ENCODE measurements at places on chromosomes 3 and 15.

GRCh38 chr3:161028555-161029153 is 76.5 kb downstream of the B3GALNT1 start:
- no peak for DNase-seq

GRCh38 chr3:148820361-148821245 is 7.0 kb upstream of the CPB1 start:
- DNase-seq = no peak

DNA sequence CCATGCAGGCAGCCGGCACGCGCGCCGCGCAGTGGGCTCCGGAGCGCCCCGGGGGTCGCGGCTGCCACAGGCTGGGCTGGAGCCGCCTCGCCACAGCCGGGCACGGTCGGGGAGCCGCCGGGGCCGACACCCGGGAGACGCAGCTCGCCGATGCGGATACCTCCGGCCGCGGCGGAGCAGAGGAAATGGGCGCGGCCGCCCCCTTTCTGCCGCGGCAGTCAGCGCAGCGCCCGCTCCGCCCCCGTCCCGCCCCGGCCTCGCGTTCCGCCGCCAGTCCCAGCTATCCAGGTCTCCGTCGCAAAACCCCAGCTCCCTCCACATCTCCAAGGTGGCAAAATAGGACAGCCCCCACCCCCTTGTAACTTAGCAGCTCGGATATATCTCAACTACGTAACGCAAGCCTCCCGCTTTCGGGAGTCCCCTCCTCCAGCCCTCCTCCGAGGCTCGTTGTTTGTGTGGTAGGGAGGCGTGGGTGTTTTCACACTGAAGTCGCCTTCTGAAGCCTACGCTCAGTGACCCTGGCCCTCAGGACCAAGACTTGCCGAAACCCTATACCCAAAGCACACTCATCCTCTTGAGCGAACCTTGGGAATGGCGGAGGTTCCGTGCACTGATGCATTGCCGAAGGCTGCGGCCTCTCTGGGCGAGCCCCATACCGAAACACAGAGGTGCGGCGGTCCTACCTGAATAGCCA is at the start of gene SH3BP5:
TSS of gene SH3BP5 (minus strand) at position 182 of the 694 bp plus-strand sequence. CDS start at position 4, 178 bp downstream.
- DNase-seq = peak; percentile 80

GRCh38 chr3:183160616-183161015 is 1.9 kb downstream of the LAMP3 start:
- DNase-seq = no peak

GRCh38 chr15:78797951-78798350 is 13.3 kb downstream of the ADAMTS7 start:
- no peak for DNase-seq

- no peak for DNase-seq
Measured at GRCh38 chr3:73600293-73600938, 24.3 kb downstream of the PDZRN3 start.

DNA sequence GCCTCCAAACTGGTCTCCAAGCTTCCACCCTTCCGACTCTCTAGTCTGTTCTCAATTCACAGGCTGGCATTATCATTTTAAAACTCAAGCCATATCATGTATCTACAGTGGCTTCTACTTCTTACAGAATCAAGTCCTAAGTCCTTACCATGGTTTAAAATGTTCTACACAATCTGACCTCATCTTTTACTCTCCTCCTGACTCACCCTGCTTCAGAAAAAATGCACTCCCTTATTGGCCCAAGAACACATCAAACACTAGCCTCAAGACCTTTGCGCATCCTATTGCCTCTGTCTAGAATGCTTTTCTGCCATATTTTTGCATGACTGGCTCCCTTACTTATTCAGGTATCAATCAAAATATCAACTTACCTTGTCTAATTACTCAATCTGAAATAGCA is 11.0 kb downstream of the MRPL3 start:
- no peak for DNase-seq

DNA sequence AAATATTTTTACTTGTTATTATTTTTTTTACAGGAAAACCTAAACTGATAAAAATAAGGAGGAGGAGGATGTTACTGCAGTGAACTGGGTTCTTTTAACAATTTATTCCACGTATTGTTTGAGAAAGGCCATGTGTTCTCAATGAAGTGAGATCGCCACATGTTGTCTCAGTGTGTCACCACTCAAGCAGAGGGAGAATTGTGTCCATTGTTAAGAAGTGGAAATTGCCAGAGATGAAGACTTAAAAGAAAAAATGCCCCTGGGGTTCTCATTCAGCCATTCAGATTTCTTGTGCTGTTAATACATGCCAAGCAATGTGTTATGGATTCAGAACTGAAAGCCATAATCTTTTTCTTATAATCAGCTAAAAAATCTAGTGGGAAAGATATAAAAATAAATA is 297.1 kb downstream of the NSUN3 start:
- DNase-seq = no peak

- no peak for DNase-seq
Measured at GRCh38 chr3:28933337-28933736, 347.5 kb upstream of the RBMS3 start.

DNA sequence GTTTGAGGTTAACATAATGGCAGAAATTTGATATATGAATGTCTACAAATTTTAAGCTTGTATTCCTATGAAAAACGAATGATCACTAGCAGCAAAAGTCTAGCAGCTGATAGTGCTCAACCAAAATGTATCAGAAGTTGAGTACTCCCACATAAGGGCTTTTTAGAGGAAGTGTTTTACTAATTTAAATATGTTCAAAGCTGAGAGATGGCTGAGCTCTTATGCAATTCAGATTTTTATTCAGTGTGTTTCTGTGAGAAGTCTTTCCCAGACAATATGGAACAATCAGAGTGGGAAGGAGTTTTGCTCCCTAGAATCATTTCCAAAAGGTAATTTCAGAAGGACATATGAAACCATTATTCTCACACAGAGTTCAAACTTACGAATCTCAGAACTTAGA is 327.0 kb downstream of the ZPLD1 start:
- DNase-seq = no peak

GRCh38 chr15:84725001-84725491 is 9.1 kb upstream of the SEC11A start:
- peak; percentile 79 for DNase-seq

GRCh38 chr3:11077466-11077865 is 76.8 kb upstream of the HRH1 start:
- DNase-seq = peak; percentile 85

DNA sequence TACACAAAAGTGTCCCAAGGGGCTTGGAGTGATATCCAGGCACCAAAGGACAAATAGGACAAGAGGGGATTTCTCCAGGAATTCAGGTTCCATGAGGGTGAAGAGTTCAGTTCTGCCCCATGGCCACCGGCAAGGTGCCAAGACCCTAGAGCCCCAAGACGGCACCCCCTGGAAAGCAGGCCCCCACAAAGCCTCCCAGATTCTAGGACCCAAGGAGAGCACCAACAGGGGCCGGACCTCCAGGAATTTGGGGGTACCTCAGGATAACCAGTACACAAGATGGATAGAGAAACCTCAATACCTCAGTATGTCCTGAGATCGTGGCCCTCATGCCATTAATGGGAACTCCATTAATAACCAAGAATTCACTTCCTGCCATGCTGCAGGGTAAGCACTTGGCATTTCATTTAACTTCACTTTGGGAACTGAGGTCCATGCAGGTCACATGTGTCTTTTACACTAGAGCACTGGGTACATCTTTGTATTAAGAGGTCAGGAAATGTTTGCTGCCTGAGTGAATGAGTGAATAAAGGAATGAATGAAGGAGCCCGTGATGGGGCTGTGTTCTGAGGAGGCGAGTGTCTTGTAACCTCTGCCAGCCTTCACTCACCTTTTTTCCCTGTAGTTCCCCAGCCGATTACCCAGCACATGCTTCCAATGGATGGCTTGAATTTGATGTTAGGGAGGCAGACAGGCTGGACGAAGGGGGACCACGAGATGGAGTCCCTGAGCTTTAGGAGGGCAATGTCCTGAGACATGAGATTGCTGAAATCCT is 15.5 kb upstream of the PRSS50 start:
- DNase-seq = no peak

- DNase-seq = no peak
Measured at GRCh38 chr3:125186261-125186787, 26.2 kb downstream of the SLC12A8 start.

- DNase-seq = peak; percentile 31
Measured at GRCh38 chr15:35289024-35289617, 204.0 kb upstream of the NANOGP8 start.

DNA sequence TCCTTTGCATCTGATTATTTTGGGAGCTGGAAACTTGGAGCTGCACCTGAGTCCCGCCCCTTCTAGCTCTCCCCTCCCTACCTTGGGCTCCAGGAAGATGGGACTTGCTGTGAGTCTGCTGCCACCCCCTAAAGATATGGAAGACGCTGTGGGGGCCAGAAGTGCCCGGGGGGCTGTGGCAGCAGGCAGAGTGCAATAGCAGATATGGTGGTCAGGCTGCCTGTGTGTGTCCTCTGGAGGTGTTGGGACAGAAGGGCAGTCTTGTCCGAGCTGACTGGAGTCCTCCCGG is 485 bp downstream of the PAK6 start:
- DNase-seq = no peak

DNA sequence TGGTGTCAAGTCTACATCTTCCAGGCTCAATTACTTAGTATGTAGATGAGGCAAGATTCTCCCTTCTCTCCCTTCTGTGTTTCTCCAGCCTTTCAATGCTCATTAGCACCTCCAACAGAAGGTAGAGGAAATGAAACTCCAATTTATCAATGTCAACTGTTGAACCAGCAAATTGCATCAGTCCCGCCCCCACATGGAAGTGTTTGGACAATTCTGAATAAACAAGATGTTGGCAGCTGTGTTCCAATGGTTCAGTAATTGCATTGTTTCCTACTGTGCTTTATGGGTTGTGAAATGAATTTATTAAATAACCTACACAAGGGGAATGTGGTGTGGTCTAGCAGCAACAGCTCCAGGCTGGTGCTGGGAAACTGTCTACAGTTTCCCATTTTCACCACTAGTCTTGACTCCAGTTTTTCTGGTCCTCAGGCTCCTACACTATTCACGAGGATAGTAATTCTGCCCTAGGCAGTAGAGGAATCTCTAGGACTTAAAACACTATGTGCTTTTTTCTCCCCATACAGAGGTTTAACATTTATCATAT is 91.9 kb downstream of the MB21D2 start:
- DNase-seq = peak; percentile 62

- DNase-seq = no peak
Measured at GRCh38 chr3:175304404-175304803, 445.3 kb downstream of the NAALADL2 start.

DNA sequence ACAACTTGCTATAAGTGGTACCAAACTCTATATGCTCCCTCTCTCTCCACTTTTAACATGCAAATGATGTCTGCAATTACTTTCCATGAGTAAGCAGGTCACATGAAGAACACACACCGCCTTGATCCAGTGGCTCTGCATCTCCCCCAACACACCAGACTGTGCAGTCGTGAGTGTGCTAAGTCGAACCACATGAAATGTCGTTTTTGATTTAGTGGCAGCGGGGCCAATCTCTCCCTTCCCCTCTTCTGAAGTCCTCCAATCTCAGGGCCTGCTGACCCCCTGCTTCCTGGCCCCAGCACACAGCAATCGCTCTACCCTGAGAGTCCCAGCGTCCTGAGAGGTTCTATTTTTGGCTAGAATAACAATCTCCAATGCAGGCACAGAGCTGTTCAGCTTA is 312.5 kb downstream of the SHQ1 start:
- peak; percentile 47 for DNase-seq

GRCh38 chr3:71400986-71401451 is 182.5 kb downstream of the FOXP1 start:
- no peak for DNase-seq

DNA sequence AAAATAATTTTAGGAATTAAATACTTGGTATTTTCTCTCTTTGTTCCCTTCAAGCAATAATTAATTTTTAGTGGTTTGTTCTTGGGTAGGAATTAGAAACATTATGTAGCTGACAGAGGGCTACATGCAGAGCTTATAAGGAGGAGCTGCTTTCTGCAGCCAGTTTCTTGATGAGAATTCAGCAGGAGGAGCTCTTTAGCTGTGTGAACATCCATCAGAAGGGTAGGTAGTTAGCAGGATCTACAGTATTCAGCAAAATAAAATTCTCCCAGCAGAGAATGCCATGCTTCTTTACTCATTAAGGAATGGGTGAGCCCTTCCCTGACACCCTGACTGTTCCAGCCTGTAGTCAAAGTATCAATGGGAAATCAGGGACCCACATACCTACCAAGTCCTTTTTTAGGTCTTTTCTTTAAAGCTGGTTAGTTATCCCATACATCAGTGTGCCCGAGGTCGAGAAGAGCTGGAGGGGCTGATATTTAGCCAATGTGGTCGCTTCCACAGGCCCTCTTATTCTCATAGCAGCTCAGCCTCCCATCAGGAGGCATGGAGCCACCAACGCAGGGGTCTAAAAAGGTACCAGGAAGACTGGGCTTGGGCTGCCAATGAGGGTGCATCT is 54.0 kb downstream of the KCNAB1 start:
- DNase-seq = peak; percentile 19

All from suppressor macrophage treated with lipopolysaccharide for 1 hour (primary cell).